ENCODE measurements at places on chromosomes 12 and 14.
A peak's percentile ranks its signal among the peaks of the same experiment; 100 is the strongest.

GRCh38 chr12:19121449-19122018 is 8.0 kb upstream of the PLEKHA5 start:
- ATAC-seq, result no peak

DNA sequence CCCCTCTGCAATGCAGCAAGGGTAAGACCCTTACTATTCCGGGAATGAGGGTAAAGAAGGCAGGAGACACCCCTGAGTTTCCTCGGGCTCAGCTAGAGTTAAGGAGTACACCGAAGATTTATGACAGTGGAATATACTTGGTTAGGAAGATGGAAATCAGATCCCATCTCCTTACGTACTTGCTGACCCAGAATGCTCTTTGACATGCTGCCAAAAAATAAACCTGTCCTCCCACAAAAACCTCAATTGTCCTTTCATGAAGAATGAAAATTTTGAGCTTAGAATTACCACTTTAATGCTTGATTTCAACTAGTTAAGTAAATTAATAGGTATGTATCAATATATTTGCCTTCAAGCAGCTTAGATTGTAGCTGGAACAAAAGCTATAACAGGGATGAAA is 99.5 kb downstream of the PRIMA1 start:
- ATAC-seq, result no peak

GRCh38 chr14:54483073-54483745 is 5.6 kb downstream of the GMFB start:
- ATAC-seq, result no peak

DNA sequence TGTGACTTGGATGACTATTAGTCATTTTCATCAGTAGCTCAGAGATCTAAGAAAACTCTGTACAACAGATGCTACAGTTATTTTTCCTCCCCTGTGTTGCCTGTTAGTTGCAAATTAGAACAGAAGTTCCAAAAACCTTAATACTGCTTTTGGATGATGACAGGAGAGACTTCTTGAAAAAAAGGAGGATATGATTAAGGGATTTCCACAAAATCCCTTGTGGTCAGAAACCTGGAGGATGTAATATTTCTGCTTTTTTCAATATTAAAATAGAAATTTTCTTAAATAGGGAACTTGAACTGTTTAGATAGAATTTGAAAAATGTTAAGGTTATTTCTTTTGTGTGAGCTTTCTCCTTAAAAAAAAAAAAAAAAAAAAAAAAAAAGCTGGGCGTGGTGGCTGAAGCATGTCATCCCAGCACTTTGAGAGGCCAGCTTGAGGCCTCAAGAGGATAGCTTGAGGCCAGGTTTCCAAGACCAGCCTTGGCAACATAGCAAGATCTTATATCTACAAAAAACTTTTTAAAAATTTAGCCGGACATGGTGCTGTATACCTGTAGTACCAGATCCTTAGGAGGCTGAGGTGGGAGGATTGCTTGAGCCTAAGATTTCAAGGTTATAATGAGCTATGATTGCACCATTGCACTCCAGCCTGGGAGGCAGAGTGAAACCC is 14.1 kb downstream of the CMAS start:
- ATAC-seq, result peak; percentile 48

DNA sequence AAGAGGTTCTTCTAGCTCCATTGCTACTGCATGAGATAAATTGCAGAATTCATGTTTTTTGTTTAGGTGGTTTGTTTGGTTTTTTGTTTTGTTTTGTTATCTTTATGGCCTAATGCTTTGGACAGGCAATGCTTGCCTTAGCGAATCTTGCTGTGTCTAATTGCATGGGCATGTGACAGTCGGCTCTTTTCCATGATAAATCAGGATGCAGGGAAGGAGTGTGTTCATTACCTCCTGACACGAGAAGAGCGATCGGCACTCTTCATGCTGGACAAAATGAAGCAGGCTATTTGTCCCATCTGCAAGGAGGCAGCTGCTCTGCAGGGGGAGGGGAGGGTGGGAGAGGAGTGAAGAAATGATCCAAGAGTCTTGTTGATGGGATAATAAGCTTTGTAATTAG is 6.5 kb downstream of the CCDC60 start:
- no peak for ATAC-seq

GRCh38 chr12:74483057-74483456 is 54.6 kb upstream of the ATXN7L3B start:
- ATAC-seq, result no peak

DNA sequence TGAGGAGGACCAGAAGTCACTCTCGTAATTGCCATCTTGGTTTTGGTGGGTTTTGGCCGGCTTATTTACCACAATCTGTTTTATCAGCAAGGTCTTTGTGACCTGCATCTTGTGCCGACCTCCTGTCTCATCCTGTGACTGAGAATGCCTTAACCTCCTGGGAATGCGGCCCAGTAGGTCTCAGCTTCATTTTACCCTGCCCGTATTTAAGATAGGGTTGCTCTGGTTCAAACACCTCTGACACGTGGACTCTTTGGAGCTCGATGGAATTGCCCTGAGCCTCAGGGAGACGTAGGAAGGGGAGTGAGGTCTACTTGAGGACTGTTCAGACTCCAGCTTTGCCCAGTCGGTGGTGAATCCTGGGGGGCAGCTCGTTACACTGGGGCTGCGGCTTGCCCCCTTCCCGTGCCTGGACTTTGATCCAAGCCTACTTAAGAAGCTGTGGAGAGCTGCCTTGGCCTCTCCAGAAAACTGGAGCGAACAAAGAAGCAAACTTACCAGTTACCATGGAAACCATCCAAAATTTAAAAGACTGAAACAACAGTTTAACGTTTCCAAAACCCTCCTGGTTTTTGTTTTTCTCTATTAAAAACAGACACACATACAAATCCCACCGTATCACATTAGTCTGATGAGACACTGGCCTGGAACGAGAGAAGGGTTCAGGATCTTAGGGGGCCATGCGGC is 28.0 kb downstream of the CALM1 start:
- ATAC-seq, result no peak

DNA sequence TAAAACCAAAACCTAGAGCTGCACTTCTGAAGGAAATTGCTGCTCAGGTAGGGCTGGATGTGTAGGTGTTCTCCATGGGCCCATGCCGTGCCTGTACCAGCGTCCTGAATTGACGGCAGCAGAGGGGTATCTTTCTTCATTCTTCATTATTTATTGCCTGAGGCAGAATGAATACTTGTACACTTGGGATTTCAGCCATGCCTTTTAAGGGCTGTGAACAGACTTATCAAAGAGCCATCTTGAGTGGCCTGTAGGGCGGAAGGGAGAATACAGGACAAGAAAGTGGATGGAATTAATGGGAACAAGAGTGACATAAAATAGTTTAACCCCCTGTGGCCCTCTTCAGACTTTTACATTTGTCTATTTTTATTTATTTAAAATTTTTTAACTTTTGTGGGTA is 61.4 kb downstream of the RASSF3 start:
- ATAC-seq, result peak; percentile 18
